Right atrium auricular region (tissue), 2 donors: ENCODE measurements at places on chromosomes 2 and 18. TPM values are rescaled to one million over a fixed set of nuclear protein-coding genes. Genes with fewer than 3 reads are reported as not detected.

DNA sequence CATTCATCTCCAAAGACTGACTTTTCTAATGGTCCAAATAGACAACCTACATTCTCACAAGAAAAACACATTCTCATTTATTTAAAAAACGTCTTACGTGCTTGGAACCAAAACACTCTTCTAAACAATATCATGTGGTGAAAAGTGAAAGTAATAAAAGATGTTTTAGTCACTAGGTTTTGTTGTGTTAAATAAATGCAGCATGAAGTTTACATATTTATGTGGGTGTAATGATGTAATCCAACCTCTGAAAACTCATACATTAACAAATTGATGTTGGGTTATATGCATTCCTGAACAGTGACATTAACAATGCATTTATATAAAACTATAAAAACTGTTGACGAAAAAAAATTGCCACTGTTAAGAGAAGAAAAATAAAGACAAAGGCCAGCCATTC lies 55.1 kb upstream of the ACVR2A start:
- no peak for DNase-seq
- no peaks in the 10 kb centered on the region for H3K4me1 ChIP-seq
- no peaks in the 10 kb centered on the region for H3K36me3 ChIP-seq
- no peak overlapping the region for H3K4me3 ChIP-seq
- no peak overlapping the region for H3K27ac ChIP-seq
- H3K27me3 ChIP-seq: no peaks in the 10 kb centered on the region

GRCh38 chr2:6168485-6168884 lies 476.3 kb downstream of the SOX11 start:
- DNase-seq: no peak
- H3K27me3 ChIP-seq: no peaks in the 10 kb centered on the region
- H3K27ac ChIP-seq: no peak overlapping the region

DNA sequence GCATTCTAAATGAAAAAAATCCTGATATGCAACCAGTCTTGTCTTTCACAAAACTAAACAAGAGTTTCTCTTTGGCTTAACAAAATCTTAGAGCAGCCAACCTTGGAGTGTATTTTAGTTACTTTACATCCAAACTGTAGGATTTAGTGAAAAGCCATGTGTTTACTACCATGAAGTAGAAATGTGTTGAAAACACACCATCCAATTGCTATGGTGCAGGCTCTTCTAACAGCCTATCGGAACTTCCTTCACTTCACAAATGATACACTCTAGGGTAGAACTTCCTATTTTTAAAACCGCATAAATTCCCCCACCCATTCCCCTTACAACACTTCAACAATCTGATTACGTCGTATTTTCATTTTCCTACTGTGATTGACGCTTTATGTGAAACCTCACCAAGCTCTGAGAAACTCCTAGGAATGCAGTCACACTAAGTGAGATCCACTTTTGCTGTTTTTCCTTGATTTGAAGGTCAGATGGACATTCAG lies 74.4 kb upstream of the MAP4K4 start:
- DNase-seq: no peak
- H3K4me3 ChIP-seq: no peak overlapping the region

DNA sequence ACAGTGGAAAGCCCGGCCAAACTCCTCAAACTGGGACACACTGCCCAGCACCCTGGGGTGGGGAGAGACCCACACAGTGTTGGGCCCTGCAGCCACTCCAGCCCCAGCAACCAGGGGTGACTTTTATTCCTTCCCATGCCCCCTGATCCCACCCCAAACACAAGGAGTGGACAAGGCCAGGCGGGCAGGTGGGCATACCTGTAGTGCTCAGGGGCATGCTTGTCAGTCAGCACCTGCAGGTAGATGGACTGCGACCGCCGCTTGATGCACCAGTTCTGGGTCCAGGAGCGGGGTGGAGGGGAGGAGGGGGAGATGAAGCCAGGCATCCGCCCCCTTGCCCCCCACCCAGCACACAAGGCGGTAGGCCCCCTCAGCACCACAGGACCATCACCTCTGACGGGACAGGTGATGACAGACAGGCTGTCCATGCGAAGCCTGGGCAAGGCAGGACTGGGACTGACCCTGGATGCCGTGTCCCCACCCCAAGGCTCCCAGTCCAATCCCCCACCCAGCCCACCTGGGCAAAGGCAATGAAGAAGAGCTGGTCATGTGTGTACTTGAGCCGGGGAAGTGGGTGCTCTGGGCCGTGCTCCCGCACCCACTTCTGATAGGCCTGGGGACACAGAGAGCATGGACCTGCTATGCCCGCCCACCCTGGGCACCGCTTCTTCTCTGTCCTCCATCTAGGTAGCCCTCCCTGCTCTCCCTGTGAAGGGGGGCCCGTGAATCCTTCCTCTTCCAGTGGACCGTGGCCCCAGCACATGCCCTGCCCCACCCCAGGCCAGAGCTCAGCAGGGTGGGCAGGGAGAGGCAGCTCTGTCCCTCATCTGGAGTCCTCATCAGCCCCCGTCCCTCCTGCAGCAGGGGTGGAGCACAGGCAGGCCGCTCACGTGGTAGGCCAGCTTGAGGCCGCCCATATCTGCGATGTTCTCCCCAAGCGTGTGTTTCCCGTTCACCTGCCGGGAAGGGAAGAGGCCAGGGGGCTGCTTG lies 7.1 kb downstream of the ECEL1 start:
- H3K27ac ChIP-seq: no peak overlapping the region
- DNase-seq: no peak
- peaks cover under 1% of the 10 kb centered on the region for H3K27me3 ChIP-seq
- no peak overlapping the region for H3K4me3 ChIP-seq
- H3K36me3 ChIP-seq: no peaks in the 10 kb centered on the region

GRCh38 chr2:75153221-75153620 lies 46.1 kb downstream of the TACR1 start:
- H3K4me1 ChIP-seq: no peaks in the 10 kb centered on the region
- H3K27me3 ChIP-seq: no peaks in the 10 kb centered on the region
- H3K4me3 ChIP-seq: no peak overlapping the region
- no peaks in the 10 kb centered on the region for H3K36me3 ChIP-seq

The MARCO gene
- total RNA-seq: 34.1 TPM

DNA sequence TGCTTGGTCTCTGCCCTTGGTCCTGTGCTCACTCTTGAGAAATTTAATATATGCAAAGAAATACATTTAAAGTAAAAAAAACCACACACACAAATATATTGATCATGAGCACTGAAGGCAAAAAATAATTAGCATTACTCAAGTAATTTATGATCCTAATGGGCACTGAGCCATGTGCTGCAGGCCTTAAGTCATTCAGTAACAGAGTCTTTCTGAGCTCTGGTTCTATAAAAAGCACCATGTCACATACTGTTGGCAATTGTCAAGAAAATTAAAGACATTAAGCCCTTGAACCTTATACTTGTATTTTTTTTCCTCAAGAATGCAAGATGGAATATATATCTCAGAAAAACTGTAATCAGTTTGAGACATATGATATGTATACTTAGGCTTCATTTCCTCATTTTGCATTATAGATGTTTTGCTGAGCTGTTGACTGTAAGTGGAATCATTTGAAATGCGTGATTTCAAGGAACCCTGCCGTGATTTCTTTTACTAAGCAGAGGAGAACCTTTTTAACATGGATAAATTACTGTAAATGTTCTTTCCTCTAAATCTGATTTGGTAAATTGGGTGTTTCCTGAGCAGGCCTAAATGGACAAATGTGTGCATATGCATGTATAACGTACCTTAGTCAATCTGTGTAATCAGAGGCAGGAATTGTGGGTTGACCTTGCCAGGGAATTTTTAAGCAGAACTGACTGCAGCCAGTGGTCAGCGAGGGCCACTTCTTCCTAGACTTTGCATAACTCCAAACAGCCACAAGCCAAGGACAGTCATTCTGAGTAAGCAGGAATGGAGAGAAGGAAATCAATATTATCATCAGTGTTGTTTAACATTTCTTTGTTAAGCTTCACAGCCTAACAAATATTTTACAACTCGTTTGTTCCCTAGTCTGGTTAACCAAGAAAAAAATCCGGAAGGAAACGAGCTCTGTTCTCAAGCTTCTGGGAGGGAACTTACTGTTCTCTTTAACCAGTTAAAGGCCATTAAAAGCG lies 191.5 kb upstream of the ATP5MC3 start:
- no peaks in the 10 kb centered on the region for H3K36me3 ChIP-seq
- H3K27ac ChIP-seq: no peak overlapping the region
- no peaks in the 10 kb centered on the region for H3K4me1 ChIP-seq
- DNase-seq: no peak

GRCh38 chr18:29928081-29928480 lies 1114.5 kb downstream of the DSC3 start:
- H3K4me3 ChIP-seq: no peak overlapping the region
- no peaks in the 10 kb centered on the region for H3K27me3 ChIP-seq
- H3K36me3 ChIP-seq: no peaks in the 10 kb centered on the region
- DNase-seq: no peak
- H3K4me1 ChIP-seq: no peaks in the 10 kb centered on the region

GRCh38 chr2:203688798-203689197 lies 17.6 kb upstream of the CD28 start:
- no peak overlapping the region for H3K4me3 ChIP-seq
- no peaks in the 10 kb centered on the region for H3K36me3 ChIP-seq
- H3K27me3 ChIP-seq: no peaks in the 10 kb centered on the region
- peak overlapping the region; percentile 36 for H3K27ac ChIP-seq
- H3K4me1 ChIP-seq: no peaks in the 10 kb centered on the region
- DNase-seq: no peak

The MEX3C gene
- total RNA-seq: 15.9 TPM

- H3K27me3 ChIP-seq: no peaks in the 10 kb centered on the region
- peaks cover 36% of the 10 kb centered on the region for H3K4me1 ChIP-seq
- no peak overlapping the region for H3K4me3 ChIP-seq
- H3K36me3 ChIP-seq: peaks cover 95% of the 10 kb centered on the region
- peak overlapping the region; percentile 52 for H3K27ac ChIP-seq
These were observed 35.7 kb downstream of the KDM3A start for GRCh38 chr2:86476918-86477317.
